ENCODE measurements at places on chromosomes 16 and 17. TPM values are rescaled to one million over a fixed set of nuclear protein-coding genes. Genes with fewer than 3 reads are reported as not detected.

The GCGR gene
- not detected for total RNA-seq

The PSME3IP1 gene
- total RNA-seq, result 122 TPM

GRCh38 chr17:61447358-61447757, 4.9 kb upstream of the TBX4 start:
- no peak for DNase-seq

GRCh38 chr17:37142294-37142896, 193.6 kb downstream of the AATF start:
- DNase-seq, result no peak

The TNFSF12 gene
- 30.6 TPM for total RNA-seq

DNA sequence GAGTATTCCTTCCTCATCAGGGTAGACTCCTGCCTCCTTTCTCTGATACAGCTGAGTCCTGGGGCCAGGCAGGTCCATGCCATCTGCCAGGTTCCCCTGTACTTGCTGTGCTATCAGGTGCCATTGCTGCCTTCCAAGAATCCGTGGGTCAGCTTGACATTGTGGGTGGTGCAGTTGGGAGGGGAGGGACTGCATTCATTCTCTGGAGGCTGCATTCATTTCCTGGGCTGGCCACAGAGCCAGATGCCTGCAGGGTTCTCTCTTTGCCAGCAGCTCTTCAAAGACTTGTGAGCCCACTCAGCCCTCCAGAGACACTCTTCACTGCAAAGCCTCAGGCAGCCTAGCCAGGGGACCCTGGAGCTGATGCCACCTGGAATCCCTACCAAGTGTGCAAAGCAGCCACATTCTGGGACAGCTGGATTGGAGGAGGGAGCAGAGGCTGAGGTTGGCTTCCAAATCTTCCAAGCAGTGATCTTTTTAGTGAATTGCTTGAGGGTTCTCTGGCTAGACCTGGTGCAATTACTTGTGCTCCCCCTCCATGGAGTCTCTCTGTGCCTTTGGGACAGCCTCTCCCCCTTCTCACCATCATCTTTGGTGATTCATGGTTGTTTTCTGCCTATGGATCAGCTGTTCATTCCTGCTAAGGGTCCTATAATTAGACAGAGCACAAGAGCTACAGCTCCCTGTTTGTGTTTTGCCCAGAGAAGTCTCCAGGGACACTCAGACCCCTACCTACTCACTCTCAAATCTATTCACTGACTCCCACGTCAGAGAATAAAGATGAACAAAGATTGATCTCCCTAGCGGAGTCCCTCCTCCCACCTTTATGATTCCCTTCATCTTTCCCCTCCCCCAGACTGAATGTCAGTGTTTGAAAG, 20.9 kb downstream of the ANKFN1 start:
- DNase-seq, result no peak

The KRTAP1-5 gene
- total RNA-seq, result not detected

The CIAO2B gene
- 71.8 TPM for total RNA-seq

DNA sequence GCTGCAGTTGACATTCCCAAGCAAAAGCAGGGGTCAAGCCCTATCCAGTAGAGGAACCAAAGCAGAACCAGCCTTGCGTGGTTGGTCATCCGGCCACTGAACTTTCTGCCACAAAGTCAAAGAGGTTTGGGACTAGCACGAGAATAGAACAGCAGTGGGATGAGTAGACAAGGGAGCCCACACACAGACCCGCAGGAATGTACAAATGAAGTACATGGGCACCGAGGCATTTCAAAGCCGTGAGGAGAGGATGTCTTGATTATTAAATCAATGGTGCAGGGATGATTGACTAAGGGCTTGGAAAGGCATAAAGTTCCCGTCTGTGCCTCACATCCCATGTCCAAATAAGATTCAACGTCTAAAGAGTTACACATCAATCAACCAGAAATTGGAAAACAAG, 81.8 kb upstream of the TBC1D3K start:
- DNase-seq, result no peak

DNA sequence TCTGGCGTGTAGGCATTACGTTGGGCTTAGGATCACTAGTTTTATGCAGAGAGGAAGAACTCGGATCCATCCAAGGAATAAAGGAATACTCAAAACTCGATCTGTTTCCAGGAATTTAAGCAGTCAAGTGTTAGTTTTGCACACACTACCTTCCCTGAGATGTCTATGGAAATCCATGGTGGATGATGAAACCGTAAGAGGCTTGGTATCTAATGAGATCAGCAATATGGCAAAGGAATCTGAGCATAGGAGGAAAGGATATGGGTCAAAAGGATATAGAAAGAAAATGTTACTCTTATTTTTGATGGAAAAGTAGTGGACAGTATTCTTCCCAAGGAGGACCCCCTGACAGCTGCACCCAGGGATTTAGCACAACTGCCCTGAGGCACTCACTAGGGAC, 59.6 kb downstream of the SMG6 start:
- no peak for DNase-seq

- no peak for DNase-seq
Observed at GRCh38 chr17:17043461-17044271, 1.4 kb downstream of the MPRIP start.

The SLC16A13 gene
- 6.7 TPM for total RNA-seq

GRCh38 chr17:75571197-75571884, 16.3 kb upstream of the MYO15B start:
- no peak for DNase-seq

DNA sequence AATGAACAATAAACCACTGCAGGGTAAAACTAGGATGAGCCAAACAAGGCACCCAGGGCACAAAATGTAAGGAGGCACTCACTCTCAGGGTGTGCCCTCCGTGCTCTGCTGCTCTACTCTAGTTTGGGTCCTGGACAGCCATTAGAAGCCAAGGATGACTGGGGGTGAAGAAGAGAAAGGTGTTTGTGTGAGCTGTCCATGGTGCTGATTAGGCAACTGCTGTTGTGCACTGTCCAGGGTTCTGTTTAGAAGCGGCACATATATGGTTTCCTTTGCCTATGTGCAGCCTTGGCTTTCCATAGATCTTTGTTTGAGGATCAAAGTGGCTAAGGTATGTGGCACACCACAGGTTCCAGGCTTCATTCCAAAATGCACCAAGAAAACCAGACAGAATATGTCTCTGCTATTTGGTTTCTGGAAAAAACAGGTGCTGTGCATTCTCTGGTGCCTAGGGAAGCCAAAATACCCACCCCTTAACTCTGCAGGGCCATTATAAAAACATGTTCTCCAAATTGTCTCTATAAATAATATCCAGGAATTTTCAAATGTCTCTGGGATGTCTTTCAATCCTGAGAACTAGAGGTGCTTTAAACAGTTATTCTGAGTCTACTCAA, 123.5 kb downstream of the CBLN1 start:
- DNase-seq, result no peak

GRCh38 chr16:46745617-46746016, 2.5 kb downstream of the MYLK3 start:
- DNase-seq, result no peak

GRCh38 chr17:56206351-56206750, 53.1 kb downstream of the ANKFN1 start:
- no peak for DNase-seq

The KRT24 gene
- total RNA-seq, result 0.52 TPM

DNA sequence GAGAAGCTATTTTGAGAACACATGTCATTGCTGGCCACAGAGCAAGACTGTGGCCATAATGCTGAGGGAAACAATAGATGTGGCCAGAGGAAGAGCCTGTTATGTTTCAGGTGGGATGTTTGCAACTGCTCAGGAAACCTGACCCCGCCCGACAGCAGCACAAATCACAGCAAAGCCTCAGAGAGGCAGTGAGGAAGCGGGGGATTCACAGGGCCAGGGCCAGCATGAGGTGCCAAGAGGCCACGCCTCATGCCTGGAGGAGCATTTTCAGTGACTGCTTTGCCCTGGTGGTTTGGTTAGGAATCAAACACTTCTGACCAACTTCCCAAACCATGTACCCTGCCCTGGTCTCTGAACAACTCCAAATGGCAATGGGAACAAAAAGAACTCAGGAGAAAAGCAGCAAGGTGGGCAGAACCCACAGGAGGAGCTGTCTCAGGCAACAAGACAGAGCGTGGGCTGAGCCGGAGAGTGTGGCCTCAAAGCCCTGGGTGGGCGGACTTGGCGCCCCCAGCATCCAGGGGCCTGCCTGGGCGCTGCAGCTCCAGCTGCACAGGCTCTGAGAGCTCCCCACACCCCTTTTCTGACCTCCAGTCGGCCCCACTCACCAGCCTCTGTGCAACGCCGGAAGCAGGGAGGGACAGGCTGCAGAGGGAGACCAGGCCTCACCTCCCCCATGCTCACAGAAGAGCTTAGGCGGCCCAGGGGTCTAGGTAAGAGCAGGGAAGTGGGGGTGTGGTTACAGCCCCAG, 20.6 kb downstream of the HIC1 start:
- no peak for DNase-seq

- no peak for DNase-seq
Observed at GRCh38 chr16:61210076-61210475, 826.2 kb downstream of the CDH8 start.

The BPTF gene
- total RNA-seq, result 126 TPM

DNA sequence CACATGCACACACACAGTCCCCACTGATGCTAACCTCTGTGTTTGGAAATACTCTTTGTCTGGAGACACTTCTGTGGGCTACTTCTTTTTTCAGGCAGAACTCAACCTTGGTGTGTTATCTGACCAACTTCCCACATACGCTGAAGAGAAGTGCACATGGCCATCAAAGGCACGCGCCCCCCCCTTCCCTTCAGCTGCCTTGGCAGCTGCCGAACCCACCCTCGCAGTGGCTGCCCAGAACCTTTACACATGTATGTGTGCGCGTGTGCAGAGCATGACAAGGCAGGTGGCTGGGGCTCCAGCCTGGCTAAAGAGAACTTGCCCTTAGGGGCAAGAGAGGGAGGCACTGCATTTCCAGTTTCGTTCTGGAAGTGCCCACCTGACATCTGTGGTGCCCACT, 3.9 kb downstream of the RAPGEFL1 start:
- DNase-seq, result no peak

GRCh38 chr17:69581061-69581961, 166.8 kb downstream of the MAP2K6 start:
- DNase-seq, result no peak

DNA sequence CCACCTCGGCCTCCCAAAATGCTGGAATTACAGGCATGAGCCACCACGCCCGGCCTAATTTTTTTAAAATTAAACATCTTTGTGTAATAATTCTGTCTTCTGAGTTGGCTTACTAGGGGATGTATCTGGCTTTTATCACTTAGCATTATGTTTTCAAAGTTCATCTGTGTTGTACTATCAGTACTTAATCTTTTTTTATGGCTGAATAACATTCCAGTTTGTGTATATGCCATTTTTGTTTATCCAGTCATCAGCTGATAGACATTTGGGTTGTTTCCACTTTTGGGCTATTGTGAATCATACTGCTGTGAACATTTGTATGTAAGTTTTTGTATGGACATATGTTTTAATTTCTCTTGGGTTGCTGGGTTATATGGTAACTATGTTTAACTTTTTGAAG, 69.0 kb downstream of the CHD9 start:
- no peak for DNase-seq

The EIF4A3 gene
- total RNA-seq, result 84.8 TPM

DNA sequence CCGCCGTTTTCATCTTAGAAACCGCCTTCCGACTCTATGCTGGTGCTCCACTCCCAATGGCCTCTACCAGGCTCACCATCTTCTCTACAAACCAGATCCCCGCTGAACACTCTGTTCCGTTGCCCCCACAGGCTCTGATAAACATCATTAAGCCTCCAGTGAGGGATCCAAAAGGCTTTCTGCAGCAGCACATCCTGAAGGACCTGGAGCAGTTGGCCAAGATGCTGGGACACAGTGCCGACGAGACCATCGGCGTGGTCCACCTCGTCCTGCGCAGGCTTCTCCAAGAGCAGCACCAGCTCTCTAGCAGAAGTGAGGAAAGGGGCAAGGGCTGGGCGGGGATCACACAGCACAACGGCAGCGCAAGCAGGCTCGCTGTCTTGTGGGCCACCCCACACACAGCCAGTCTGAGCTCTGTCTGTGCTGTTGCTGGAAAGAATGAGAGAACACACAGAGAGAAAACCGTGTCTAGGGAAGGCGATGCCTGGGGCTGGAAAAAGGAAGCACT, 33.5 kb upstream of the ENDOV start:
- DNase-seq, result no peak

DNA sequence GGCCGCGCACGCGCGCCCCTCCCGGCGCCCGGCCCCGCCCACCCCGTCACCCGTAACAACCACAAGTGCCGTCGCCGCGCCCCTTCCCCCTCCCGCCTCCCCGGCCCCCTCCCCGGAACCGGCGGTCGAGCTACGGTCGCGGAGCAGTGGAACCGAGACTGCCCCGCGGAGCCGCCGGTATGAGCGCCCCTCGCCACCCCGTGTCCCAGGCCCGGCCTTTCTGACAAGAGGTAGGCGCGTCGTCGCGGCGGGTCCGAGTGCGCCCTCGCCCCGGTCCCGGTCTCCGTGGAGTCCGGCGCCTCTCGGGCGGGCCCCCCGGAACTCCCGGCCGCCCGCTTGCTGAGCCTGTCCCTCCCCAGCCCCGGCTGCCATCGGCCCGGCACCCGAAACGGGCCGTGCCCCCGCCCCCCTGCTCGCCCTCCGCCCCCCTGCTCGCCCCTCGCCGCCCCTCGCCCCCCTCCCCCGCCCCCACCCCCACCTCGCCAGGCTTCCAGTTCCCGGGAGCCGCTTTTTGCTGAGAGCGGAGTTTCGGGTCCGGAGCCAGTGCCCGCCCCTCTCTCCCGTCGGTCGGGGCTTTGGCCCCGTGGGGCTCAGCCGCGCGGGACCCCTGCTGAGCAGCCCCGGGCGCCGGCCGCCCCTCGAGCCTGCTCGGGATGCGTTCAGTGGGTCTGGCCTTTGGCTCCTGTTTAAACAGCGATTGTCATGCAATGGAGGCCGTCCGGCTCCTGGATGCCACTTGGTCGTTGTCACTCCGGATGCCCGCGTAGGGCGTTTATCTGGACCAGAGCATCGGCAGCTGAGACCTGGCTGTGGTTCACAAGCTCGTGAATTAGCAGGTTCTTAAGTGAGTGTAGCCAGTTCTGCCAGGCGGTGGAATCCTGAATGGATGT, at the start of gene SEC14L1:
SEC14L1 (plus strand) TSS at position 92 of the 890 bp plus-strand sequence. CDS start 2,628 bp downstream, outside the sequence.
- no peak for DNase-seq

DNA sequence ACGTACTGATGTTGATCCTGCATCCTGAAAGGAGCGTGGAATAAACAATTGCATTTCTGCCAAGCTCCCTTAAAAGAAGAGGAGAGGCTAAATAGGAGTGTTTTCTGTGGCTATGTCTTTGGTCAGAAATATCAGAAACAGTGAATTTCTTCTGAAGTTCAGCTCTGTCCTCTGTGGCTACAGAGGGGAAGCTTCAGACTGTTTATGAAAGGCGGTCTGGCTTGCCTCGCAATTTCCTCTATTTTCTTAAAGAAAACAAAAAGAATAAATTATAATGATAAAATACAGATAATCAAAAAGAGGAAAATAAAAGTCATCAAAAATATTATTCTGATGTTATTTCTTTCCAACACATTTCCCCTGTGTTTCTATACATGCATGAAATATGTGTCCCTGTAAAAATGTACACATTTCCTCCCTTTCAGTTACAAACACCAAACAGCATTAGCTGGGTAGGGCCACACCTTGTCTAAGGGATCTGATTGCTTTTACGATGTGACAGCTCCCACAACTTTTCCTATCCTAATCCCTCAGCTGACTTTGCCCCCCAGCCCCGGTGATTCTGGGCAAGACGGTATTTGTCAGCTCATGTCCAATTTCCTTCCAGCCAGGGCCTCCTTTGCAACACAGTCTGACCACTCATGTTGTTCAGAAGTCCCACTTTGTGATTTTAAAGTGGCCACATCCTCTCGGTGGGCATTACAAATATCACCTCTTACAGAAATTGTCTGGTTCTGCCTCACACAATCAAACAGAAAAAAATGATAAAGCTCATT, 439.0 kb downstream of the HS3ST3B1 start:
- no peak for DNase-seq

The ALOX12 gene
- 1.9 TPM for total RNA-seq

- DNase-seq, result no peak
Observed at GRCh38 chr16:3836641-3837040, 43.9 kb downstream of the CREBBP start.
